ENCODE measurements at places on chromosomes 1 and 21.

GRCh38 chr1:217134857-217135568 is 411.8 kb upstream of the ESRRG start:
- DNase-seq: no peak

DNA sequence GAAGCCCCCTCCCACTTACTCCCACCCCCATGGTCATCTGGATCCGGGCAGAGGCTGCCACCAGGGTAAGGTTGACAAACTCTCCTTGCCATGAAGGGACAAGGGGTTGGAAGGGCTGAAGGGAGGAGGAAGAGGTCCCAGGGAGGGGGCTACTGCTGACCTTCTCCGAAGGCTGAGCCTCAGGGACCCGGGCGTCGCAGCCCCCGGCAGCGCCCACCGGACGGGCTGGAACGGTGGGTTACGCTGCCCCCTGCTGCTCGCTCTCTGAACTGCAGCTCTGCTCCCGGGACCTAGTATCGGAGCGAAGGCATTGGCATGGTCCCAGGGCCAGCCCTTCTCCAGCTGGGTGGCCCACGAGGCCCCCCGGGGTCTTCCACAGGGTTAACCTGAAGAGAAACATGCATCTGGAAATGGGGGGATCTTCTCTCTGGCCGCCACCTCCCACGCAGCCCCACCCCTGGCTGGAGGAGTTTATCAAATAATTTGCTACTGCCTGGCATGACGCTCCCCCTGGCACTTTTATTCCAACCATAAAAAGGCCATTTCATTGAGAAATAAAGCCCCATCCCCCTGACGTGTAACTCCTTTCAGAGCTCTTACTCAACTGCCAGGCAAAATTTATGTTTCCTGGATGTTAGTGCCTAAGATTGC is 70.4 kb upstream of the TARDBP start:
- DNase-seq: no peak

DNA sequence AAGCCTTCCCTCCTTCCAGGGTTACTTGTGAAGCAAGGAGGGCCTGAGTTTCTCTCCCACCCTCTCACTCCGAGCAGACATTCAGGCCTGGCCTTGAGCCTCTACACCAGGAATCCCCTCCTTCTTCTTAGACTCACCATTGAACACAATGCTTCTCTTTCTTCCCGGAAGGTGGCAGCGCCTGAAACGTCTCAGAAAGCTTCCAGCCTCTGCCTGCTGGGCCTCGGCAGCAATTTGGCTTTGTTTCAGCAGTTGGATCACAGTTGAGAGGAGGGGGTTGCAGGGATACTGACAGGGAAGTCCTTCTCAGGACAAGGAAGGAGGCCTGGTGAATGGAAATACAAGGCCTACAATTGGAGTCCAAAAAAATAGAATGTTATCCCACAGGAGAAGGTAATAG is 6.3 kb downstream of the CLDN8 start:
- DNase-seq: no peak

- no peak for DNase-seq
Observed at GRCh38 chr21:32372755-32373154, 20.1 kb downstream of the URB1 start.

DNA sequence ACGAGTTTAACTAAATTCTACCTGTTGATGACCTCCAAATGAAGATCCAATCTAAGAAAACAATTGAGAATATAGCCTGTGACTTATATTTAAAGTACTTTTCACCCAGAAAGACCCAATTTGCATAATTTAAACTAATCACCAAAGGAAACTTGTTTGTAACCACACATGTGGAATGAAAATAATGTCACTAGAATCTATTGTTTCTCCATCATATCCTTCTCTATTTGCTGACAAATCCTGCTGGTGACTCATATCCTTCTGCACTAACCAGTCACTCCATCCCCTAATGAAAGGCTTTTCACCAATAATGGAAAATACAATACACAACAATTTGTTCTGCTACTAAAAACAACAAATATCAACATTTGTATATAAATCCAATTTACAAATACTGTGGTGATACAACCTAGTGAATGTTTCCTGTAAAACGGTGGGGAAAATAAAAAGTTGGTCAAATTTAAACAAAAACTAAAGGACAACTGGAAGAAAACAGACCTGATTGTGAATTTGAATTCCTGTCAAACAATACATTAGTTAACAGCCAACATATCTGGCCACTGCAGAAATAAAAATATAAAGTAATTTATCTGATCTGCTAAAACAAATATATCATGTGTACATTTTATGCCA is 6.5 kb downstream of the PTP4A2 start:
- DNase-seq: no peak

DNA sequence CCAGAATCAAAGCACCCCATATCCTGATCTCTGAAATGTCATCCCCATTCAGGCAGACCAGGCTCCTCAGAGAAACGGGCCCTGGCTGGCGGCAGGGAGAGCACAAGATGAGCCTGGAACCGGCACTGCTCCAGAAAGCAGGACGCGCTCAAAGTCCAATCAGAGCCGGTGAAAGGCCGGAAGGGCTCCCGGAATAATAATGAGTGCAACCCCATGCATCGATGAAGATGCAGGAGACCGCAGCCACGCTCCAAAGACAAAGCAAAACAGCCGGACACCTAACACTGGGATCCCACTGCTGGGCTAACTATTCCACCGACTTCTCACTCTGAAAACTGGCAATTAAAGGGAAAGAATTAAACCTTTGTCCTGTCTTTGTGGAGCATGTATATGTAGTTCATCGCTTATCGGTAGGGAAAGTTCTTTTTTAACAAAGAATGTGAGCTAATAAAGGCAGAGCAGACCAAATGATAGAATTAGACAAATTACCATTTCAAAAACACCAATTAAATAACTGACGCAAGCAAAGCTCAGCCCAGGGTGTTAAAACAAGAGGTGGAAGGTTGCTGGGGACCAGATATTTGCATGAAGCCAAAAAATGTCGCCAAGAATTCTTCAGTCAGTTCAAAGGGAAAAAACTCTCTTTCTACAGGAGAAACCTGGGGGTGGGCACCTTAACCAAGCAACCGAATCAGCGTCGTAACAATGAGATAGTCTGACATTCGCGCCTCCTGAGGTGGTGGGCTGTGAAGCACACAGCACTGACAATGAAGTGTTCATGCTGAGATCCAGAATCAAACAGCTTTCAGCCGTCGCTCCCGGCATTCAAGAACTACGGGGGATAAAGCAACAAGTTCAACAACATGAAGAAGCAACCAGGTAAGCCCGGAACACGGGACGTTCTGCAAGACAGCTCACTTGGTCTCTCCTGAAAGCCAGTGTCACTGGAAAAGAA is 95.2 kb downstream of the NPHP4 start:
- DNase-seq: no peak

DNA sequence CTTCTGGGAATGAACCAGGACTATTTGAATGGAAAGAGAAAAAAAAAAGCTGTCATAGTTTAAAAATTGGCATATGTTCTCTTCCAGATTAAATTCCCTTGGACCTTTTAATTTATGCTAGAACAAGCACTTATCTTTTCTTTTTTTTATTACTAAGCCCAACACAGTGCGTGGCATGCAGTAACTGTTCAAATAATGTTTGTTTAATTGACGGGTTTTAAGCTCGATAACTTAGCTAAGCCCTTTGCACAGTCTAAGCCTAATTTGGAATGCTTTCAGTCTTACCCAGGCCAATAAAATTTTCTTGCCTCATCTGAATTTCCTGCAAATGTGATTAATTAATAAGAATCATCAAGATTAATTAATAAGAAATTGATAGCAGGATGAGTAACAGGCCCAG is 39.3 kb upstream of the EDEM3 start:
- no peak for DNase-seq

GRCh38 chr1:112637254-112638109 is 17.9 kb downstream of the CAPZA1 start:
- DNase-seq: no peak

- no peak for DNase-seq
Observed at GRCh38 chr1:181002582-181003172, 20.0 kb downstream of the STX6 start.

DNA sequence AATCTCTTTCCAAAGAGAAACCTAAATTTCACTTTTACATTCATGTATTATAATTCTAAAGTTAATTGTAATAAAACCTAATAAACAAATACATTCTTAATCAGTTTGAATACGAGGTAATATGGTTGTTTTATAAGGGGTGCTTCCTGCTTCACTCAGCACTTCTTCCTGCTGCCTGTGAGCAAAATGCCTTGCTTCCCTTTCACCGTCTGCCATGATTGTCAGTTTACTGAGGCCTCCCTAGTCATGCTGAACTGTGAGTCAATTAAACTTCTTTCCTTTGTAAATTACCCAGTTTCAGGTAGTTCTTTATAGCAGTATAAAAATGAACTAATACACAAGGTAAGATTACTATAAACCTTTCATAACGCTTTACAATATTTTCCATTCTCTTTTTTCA is 491.1 kb upstream of the LRRC7 start:
- no peak for DNase-seq

DNA sequence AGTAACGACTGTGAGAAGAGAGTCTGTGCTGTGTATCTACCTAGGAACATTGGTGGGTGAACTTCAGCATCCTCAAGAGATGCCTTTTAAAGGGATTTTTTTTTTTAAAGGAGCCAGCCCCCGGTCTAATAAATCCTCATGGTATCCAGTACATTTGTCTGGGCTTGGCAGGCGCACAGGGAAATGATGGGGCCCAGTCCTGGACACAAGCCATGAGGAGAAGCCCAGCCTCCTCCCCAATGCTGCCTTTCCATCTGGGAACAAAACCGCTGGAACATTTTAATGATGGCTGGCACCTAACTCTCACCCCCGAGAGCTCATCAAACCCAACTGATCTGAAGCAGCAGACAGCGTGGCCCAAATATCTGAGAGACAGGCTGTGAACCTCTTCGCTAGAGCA is 64.2 kb downstream of the ACOT7 start:
- no peak for DNase-seq

- no peak for DNase-seq
Observed at GRCh38 chr1:80607064-80607463, 1193.7 kb upstream of the ADGRL2 start.

- no peak for DNase-seq
Observed at GRCh38 chr21:15354516-15354915, 289.7 kb upstream of the NRIP1 start.

- DNase-seq: no peak
Observed at GRCh38 chr1:213772128-213773063, 215.4 kb upstream of the PROX1 start.

DNA sequence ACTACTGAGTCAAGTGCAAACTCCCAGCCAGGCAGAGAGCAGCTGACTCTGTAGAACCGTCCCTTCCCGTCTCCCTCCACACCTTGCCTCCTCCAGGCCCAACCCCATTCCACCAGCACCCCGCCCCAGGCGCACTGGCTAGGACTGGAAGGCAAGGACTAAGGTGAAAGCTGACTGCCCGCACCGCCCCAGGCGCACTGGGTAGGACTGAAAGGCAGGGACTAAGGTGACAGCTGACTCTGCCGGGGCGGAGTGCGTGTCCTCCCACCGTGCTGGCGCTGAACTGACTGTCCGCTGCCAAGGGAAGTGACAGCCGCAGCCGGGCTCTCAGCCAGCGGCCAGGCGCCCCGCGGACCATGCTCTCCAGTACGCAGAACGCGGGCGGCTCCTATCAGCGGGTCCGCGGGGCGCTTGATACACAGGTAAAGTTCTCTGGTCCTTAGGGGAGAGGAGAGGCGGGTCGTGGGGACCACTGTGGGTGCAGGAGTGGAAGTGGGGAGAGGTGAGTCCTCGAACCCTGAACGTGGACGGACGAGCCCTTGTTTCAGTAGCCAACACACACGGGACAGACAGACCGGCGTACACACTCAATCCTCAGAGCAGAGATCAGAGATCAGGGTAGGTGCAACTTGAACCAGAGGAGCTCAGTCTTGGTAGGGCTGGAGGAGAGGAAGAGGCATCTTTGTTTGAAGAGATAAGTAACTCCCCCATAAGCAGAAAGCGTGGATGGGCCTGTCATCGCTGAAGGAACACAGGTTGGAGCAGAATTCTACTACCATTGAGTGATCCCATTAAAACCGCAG is 58.0 kb downstream of the RBM11 start:
- no peak for DNase-seq

GRCh38 chr21:35438643-35439404 is 389.7 kb upstream of the RUNX1 start:
- DNase-seq: no peak

GRCh38 chr1:175219774-175220173 is 27.2 kb upstream of the KIAA0040 start:
- DNase-seq: no peak

- DNase-seq: no peak
Observed at GRCh38 chr1:40980453-40981121, 1.1 kb downstream of the CTPS1 start.

GRCh38 chr1:195158091-195158490 is 1450.1 kb downstream of the KCNT2 start:
- DNase-seq: no peak

DNA sequence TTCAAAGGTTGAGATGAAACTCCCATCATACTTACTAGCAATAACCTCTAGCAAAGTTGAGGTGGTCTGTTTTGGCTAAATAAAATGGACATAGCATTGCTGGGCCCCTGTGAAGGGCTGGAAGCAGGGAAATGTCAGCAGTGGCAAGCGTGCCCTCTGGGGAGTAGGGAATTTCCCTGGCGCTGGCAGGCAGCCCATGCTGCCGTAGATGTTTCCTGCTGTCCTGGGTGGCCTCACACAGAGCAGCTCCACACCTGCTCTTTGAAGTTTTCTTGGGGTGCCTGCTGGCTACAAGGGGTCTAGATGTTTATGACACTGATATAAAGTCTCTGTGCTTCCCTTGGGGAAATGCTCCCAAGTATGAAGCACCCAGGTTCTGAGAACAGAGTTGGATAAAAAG is 30.2 kb downstream of the ADARB1 start:
- no peak for DNase-seq

DNA sequence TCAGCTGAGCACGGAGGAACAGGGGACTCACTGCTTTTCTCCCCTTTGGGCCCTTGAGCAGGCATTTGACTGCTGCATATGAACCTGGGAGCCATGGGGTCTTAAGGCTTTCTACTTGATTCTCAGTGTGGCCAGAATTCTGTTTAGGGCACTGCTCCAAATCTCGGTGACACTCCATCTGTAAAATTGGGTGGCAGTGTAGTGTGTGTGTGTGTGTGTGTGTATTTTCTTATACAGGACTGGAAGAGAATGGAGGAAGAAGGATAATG is 162.2 kb downstream of the PBX1 start:
- DNase-seq: no peak

GRCh38 chr21:44757731-44758130 is 43.9 kb downstream of the UBE2G2 start:
- DNase-seq: peak; percentile 27

GRCh38 chr1:162709132-162709860 is 77.0 kb downstream of the DDR2 start:
- no peak for DNase-seq

DNA sequence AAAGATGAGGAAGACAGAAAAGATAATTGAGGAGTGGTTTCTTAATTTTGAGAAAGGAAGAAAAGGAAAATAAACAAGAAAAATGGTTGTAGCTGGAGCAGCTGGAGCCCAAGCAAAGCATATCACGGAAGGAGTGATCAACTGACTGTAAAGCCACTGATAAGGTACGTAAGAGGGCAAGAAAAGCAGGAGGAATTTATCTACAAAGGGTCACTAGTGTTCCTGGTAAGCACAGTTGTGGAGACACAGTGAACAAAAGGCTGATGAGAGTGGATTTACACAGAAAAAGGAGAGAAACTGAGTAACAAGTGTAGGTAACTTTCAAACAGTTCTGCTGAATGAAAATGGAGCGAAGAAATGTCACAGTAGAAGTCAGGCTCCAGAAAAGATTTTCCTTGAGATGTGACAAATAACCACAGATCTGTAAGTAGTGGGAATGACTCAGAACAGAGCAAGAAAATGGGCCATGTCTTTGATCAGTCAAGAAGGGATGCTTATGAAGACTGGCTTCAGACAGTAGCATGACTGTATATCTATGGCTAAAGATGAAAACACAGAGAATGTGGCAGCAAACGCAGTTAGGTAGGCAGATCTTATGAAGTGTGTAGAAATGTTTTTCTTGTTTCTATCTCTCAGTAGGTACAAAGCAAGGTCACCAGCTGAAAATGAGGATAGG is 45.6 kb upstream of the RBM34 start:
- DNase-seq: no peak
